ENCODE measurements at places on chromosomes 13 and 19.

DNA sequence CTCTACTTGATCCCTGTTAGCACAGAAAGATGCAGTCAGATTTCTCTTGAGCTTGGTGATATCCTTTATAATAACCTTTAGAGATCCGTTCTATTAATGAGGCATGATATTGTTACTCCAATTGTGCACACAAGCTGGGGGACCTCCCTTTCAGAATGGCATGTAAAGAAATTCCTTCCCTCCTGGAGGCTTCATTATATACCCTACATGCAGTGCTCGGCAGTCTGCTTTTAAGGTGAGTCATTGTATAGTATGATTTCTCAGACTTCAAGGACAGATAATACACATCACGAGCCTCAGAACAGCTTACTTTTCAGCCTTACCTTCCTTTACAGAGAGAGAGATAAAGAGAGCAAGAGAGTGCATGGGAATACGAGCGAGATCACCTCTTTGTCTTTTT is 261.3 kb downstream of the ATP8A2 start:
- DNase-seq: no peak

GRCh38 chr19:49635530-49636232 is 4.3 kb downstream of the RRAS start:
- DNase-seq: no peak

- no peak for DNase-seq
Measured at GRCh38 chr13:24071016-24071415, 89.5 kb upstream of the SPATA13 start.

- no peak for DNase-seq
Measured at GRCh38 chr19:43607238-43608205, 4.4 kb upstream of the SRRM5 start.

DNA sequence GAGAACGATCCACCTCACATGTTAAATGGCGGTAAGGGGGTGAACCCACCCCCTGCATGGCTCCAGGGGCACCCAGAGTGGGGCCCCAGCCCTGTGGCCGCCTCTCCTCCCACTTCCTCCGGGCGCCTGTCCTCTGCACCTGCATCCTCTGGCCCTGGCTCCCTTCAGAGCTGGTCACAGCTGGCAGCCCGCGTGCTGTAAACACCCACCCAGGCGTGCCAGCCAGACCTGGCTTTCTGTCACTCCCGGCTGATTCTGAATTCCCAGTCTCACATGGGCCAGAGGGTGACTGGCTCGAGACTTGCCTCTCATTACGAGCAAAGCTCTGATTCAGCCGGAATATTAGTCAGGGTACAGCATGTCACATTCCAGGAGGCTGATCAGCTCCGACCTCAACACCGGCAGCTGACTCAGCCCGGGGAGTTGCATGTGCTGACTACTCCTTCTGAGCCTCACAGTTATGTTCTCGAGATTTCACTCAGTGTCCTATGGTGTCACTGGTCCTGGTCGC is 75.1 kb downstream of the GNG7 start:
- peak; percentile 66 for DNase-seq

GRCh38 chr13:23449398-23450162 is 16.1 kb upstream of the SACS start:
- no peak for DNase-seq

DNA sequence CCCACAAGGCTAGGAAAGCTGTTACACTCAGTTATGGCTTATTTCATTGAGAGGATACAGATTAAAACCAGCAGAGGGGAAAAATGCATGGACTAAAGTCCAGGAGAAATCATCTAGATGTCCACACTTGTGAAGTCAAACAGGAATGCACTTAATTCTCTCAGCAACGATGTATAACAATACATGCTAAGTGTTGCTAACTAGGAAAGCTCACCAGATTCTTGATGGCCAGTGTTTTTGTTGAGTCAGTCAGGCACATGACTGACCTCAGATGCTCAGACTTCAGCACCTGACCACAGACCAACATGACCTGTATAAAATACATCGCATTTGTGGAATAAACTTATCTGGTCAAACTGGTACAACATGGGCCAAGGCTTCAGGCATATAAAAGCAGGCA is 470.2 kb upstream of the PRR20A start:
- no peak for DNase-seq

GRCh38 chr19:35088131-35088913 is 27.3 kb upstream of the FXYD3 start:
- no peak for DNase-seq

DNA sequence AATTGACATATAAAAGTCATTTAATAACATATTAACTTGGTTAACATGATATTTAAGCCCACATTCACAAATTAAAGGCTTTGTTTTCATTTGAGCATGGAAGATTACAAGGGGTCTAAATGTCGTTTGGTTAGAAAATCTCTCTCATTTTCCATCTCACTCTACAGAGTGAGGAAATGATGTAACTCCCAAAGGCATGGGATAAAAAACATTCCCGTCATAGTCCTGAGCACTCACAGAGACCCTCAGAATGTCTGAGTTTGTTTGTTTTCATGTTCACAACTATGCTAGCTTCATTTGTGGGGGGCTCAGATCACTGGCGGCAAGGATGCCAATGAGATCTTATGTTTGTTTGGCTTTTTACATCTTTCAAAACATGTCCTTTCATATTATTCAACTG is 307.5 kb downstream of the TBC1D4 start:
- DNase-seq: no peak

GRCh38 chr13:58480061-58480460 is 848.5 kb downstream of the PCDH17 start:
- no peak for DNase-seq

DNA sequence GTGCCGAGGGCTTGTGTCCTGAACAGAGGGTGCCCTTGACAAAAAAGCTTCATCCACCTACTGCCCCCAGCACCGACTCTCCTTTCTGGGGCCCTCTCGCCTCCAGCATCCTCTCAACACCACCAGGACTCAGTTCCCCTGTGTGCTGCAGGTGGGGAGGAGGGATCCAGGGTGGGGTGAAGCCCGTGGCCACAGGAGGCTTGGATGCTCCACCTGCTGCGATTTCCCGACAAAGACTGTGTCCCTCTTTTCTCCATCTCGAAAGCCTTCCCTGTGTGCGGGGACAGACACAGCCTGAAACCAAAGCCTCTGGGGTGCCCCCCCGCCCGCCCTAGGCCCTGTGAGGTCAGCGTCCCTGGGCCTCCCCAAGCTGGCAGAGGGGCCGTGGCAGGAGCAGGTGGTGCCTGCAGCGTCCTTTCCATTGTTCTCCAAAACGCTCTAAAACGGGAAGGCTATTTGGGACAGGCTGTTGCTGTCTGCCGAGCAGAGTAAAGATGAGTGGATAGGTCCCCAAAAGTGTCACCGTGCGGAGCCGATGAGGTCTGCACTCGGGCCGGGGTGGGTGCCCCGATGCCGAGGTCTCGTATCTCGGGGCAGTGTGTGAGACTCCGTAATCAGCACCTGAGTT is 185.7 kb downstream of the PTPRS start:
- DNase-seq: no peak

- no peak for DNase-seq
Measured at GRCh38 chr19:7578127-7578526, 17.5 kb upstream of the CAMSAP3 start.

- DNase-seq: no peak
Measured at GRCh38 chr13:77390391-77390790, 63.5 kb upstream of the MYCBP2 start.

GRCh38 chr19:52190487-52191293 is 838 bp downstream of the PPP2R1A start:
- no peak for DNase-seq

DNA sequence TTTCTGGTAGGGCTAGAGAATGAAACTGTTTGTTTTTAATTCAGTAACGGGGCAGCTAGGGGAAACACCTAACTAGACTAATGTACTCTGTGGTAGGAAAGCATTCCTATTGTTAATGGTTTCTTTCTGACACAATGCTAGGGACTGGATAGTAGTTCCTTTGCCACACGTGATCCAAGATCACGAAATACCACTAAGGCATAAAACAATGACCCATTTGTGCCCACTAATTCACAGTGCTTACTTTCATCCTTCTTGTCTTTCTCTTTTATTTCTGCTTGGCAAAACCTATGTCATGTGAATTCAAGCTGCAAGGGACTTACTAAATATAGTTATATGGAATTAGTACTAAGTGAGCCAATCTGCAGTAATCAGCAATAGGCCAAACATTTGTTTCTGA is 834.1 kb upstream of the SLITRK6 start:
- DNase-seq: no peak

DNA sequence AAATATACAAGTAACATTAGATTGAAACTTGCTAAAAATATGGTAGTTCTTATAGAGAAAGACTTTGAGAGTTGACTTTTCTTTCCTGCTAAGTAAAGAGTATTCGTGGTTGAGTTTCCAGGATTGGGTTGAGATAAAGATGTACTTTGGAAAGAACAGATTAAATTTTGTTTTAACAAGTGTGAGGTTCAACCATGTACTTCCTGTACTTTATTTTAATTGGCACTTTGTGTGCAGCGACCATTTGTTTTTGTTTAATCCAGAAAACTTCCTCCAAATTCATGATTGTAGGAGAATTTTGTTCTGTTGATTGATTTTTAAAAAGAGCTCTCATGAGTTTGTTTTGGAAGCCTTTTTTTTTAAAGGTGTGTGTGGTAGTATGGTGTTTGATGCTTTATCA is 46.9 kb downstream of the PAN3 start:
- DNase-seq: no peak

- no peak for DNase-seq
Measured at GRCh38 chr19:56087647-56088496, 33.2 kb downstream of the ZNF787 start.

DNA sequence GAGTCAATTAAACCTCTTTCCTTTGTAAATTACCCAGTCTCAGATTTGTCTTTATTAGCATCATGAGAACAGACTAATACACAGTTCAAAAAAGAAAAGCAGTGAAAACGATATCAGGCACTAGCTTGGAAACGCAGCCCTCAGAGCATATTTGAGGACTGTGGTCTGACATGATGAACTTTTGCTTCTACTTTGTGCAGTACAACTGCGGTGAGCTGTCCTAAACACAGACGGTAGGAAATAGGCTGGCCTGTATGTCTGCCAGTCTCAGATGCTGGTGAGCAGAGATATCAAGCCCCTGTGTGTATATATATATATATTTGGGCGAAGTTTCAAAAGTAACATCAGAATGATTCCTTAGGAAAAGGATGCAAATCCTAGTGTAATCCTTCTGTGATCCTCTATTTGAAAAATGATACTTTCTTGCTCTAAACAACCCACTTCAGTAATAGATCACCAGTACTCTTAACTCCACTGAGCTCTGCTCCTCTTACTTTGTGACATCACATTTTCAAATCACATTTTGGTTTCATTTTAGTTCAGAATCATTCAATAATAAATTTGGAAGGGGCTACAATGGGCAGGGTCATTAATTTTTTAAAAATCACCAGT is 74.4 kb downstream of the TNFRSF19 start:
- no peak for DNase-seq

GRCh38 chr13:73482556-73482955 is 423.8 kb downstream of the KLF5 start:
- DNase-seq: no peak

GRCh38 chr19:35216833-35217648 is 11.5 kb downstream of the FAM187B start:
- peak; percentile 55 for DNase-seq

GRCh38 chr19:7000816-7001215 is 20.4 kb downstream of the MBD3L2B start:
- no peak for DNase-seq

GRCh38 chr19:49155005-49155819 is at the start of gene HRC:
Gene HRC (minus strand): TSS chr19:49155396. CDS start chr19:49155237, 159 bp downstream.
- no peak for DNase-seq

DNA sequence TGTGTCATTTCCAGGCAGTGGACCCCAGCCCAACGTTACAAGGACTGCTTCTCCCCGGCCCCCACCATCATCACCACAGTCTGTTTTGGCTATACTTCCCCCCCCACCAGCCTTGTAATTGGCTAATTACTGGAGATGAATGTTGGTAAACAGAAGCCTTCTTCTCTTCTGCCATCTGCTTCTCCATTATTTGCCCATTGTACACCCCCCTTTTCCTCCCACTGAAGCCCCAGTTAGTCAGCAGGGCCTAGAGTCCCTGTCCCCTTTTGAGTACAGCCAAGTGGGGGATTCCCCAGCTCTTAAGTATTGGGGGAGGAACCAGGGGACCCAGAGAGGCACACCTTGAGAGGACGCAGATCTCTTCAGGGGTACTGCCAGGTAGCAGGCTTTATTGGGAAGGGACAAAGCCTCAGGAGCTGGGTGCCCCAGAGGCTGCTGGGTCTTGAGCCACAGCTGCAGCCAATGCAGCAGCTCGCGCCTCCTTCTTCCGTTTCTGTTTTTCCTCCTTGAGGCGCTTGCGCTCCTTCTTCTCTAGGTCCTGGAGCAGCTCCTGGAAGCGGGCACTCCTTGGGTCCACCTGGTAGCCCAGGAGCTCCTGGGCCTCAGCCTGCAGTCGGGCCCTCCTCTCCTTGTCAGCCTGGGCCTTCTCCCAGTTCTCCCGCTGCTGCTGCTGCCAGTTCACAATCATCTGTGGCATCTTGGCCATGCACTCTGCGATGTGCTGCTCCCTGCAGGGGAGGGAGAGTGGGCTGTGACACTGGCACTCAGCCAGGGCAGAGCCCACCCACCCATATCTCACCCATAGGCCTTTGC is 3.0 kb downstream of the GADD45GIP1 start:
- no peak for DNase-seq

- peak; percentile 61 for DNase-seq
Measured at GRCh38 chr19:33374236-33374714, 766 bp downstream of the CEBPG start.

DNA sequence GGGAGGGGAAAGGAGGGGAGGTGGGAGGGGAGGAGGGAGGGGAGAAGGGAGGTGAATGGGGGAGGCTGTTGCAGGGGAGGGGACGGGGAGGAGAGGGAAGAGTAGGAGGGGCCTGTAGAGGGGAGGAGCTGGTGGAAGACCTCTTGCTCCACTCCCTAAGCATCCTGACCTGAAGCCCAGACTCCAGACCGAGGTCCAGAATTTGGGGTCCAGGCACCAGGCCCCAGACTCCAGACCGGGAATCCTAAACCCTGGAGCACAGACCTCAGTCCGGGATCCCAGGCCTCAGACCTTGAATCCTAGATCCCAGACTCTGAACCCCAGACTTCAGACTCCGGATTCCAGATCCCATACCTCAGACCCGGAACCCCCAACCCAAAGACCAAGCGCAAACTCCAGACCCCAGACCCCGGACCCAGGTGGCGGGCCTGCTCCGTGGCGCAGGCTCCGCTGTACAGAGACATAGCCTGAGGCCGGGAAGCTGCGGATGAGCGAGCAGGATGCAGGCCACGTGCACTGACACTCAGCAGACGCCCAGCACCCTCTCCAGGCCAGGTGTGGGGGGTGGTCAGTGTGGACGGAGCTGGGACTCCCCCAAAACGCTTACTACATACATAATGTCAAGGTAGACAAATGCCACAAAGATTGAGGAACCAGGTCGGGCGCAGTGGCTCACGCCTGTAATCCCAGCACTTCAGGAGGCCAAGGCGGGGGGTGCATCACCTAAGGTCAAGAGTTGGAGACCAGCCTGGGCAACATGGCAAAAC is 710 bp upstream of the BTBD2 start:
- DNase-seq: peak; percentile 77

GRCh38 chr13:72508392-72508791 is 219.0 kb downstream of the MZT1 start:
- DNase-seq: no peak

GRCh38 chr19:46515879-46516350 is 20.2 kb upstream of the PNMA8B start:
- DNase-seq: peak; percentile 32
